ENCODE measurements at places on chromosomes 6 and 20.

DNA sequence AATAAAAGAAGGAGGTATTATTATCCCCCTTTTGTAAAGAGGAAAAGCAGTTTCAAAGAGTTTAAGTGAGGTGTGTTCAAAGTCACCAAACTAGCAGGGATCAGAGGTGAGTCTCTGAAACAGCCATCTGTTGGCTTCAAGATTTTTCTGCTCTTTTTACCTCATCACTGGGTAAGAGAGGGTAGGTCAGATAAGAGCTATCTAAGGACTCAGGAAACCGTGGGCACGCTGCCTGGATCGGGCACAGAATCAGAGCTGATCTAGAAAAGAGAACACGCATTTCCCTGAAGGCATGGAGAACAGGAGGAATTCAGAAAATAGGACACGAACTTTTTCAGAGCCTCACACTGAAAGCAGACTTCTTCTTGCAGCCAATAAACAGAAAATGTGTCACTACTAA, 65.8 kb upstream of the LY86 start:
- DNase-seq = no peak

- no peak for DNase-seq
Observed at GRCh38 chr6:37202788-37203491, 33.0 kb downstream of the PIM1 start.

DNA sequence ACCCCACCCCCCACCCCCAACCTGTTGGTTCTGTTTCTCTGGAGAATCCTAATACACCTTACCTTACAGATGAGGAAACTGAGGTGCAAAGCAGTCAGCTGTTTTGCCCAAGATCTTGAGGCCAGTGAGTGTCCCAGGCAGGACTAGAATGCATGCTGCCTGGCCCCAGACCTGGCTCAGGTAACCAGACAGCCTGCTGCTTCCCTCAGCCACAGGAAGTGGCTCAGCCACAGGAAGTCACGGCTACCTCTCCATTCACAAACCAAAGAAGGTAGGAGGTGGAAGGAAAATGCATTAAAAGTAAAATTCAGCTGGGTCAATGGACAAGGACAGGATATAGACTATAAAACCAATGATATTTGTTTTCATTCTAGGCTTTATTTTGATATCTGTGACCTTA, 517.6 kb downstream of the CD83 start:
- DNase-seq = no peak

DNA sequence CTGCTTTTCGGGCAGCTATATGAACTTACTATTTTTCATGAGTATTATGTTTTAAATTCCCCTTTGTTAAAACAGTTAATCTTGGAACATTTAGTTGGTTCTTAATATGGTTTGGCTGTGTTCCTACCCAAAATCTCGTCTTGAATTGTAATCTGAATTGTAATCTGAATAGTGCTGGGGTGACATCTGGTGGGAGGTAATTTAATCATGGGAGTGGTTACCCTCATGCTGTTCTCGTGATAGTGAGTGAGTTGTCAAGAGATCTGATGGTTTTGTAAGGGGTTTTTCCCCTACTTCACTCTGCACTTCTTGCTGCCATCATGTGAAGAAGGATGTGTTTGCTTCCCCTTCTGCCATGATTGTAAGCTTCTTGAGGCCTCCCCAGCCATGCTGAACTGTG, 305.4 kb upstream of the MAP3K7 start:
- no peak for DNase-seq

- DNase-seq = no peak
Observed at GRCh38 chr6:170212956-170213636, 77.8 kb downstream of the DLL1 start.
